Retinal pigment epithelial cell (primary cell): ENCODE measurements at places on chromosomes 16 and 17.

DNA sequence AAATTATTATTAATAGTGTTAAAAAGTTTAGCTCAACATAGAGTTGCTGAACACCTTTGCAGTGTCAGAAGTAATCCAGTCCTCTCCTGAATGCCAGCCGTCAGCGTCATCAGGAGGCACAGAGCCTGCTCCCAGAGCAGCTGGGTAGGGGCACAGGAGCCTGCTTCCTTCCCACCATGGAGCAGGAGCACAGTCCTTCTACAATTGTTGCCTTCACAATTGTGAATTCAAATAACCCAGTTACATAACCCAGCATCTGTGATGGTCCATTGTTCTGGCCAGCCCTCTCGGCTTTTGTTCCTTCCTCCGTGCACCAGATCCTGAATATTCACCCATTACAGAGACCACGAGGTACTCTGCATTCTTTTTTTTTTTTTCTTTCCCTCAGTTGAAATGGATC is 393.9 kb upstream of the MAF start:
- DNase-seq: no peak

DNA sequence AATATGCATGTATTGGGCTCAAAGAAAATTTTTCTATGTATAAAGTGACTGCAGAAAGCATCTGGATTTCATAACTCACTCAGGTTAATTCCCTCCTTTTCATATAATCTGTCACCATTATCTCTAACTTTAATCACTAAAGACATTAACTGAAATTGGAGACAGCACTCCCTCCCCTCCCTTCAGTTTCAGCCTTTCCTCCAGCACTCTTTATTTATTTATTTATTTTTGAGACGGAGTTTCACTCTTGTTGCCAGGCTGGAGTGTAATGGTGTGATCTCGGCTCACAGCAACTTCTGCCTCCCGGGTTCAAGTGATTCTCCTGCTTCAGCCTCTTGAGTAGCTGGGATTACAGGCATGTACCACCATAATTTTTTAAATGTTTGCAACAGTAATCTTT is 43.1 kb downstream of the CDH8 start:
- DNase-seq: no peak

DNA sequence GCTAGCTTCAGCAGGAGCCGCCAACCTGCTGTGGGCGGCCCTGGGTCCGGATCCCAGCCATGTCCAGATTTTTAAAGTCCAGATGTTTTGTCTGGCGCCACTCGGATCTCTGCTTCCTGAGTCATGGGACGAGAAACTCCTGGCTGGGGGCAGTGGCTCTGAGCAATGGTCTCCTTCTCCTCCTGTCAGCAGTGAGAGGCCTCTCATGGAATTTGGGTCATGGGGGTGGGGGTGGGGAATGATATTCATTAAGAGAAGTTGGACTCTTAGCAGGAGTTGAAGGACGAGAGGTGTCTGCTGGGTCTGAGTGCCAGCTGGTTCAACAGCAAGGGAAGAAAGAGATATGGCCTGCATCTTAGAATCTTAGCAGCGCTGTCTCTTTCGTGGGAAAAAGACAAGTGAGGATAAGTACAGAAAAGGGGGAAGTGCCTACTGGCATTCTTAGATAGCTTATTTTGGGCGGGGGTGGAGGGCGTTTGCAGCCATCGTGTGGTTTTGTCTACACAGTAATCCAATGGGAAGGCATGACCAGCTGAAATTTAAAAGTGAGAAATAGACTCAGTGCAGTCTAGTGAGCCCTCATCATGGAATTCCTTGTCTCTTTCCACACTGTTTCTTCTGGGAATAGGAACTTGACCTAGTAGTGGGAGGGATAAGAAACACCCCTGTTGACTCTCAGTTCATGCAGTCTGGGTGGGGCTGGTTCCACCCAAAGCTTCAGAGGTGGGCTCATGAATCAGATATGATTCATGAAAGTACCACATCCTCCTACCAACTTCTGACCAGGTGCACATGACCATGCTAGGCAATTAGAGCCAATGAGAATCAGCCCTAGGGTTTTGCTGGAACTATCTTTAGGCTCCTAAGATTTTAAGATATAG is 80.5 kb downstream of the MYH13 start:
- no peak for DNase-seq

GRCh38 chr17:70313086-70313852 is 143.9 kb downstream of the KCNJ2 start:
- DNase-seq: no peak

DNA sequence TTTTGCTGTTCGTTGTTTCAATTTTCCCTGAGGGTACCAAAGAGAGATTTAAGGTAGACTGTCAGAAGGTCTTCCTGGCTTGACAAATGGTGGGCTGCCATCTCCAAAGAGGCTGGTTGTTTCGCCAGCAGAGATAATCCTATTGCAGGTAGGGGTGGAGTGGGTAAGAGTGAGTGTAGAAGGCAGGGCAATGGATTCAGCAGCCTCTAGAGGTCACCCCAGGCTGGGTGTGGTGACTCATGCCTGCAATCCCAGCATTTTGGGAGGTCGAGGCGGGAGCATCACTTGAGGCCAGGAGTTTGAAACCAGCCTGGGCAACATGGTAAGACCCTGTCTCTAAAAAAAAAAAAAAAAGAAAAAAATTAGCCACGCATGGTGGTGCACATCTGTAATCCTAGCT is 34.6 kb downstream of the DCAKD start:
- DNase-seq: no peak

DNA sequence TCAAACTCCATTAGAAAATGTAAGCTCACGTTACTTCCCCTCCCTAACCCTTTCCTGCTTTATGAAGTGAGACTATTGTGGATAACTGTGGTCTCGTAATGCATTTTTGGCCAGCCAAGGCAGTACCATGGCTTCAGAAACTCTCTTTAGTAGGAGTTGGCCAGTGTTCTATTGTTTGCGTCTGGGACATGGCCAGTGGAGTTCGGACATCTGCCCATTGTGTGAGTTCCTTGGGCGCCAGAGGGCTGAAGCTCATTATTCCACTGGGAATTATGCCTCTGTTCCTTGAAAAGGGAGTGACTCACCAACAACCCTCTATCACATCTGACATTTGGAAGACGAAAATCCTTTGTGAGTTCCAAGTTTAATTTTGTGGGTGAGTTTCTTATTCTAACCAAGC is 319.5 kb upstream of the SOX9 start:
- DNase-seq: no peak

DNA sequence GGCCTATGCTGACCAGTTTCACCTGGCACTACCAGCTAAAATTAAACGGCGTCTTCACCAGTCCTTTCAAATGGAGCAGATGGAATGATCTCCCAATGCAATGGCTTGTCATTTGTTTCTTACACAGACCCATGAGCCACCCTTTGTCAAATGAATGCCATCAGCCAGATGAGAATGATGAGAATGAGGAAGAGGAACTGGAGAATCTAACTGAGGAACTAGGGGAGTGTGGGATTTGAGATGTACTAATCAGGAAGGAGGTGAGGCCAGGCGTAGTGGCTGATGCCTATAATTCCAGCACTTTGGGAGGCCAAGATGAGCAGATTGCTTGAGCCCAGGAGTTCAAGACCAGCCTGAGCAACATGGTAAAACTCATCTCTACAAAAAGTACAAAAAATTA is 116.4 kb downstream of the HS3ST3A1 start:
- DNase-seq: no peak

GRCh38 chr16:87177673-87178072 is 139.5 kb downstream of the C16orf95 start:
- no peak for DNase-seq

DNA sequence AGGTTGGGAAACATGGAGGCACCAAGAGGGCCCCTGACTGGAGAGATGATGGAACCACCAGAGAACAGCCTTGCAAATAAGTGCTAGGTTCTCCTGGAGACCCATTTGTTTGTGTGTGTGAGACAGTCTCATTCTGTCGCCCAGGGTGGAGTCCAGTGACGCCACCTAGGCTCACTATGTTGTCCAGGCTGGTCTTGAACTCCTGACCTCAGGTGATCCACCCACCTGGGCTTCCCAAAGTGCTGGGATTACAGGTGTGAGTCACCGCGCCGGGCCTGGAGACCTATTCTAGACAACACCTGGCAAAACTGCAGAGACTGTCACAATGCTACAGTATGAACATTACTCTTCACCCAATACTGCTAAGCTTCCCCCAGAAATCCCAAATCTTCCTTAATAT is 1.5 kb downstream of the NPLOC4 start:
- DNase-seq: no peak

- DNase-seq: no peak
Measured at GRCh38 chr17:54864070-54864469, 36.6 kb upstream of the TOM1L1 start.

- no peak for DNase-seq
Measured at GRCh38 chr17:16820979-16821543, 131.0 kb downstream of the CCDC144A start.

GRCh38 chr16:54931120-54932014 is 702 bp downstream of the IRX5 start:
- no peak for DNase-seq

- peak; percentile 29 for DNase-seq
Measured at GRCh38 chr17:36463916-36464764, 22.3 kb upstream of the ZNHIT3 start.

GRCh38 chr17:1471911-1472821 is 16.1 kb upstream of the CRK start:
- no peak for DNase-seq

GRCh38 chr17:66468241-66469087 is 166.1 kb downstream of the PRKCA start:
- no peak for DNase-seq

DNA sequence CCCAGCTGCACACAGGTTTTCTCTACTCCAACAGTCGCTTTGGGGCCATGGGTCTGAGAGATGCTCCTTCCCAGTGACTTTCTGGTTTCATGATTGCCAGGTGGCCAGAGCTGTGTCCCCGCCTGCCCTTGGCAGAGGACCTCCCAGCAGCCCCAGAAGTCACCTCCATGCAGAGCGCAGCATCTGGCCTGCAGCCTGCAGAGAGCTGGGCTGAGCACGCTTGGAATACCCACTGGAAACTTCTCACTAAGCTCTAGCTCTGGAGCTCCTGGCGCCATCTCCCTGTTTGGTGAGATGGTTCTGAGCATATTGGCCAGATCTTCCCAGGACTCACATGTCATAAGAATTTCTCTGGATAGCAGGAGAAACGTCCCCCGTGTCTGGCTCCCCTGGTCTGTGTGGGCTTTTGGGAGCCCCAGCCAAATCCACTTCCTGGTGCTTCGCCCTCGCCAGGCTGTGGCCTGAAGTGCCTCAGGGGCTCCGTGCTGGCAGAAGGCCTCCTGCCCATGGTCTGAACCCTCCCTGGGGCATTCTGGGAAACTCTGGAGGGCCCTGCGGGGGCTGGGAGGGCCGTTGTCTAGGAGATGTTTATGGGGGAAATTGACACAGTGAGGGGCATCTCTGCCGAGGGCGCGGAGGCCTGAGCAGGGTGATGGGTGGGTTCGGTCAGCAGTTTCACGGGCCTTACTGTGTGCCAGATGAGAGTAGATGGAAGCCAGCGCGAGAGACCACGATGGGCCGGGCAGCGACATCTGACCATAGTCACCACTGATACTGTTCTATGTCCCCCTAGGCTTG is 73.2 kb upstream of the CIBAR2 start:
- no peak for DNase-seq

- DNase-seq: no peak
Measured at GRCh38 chr16:2507665-2508064, 6.1 kb upstream of the ATP6V0C start.

DNA sequence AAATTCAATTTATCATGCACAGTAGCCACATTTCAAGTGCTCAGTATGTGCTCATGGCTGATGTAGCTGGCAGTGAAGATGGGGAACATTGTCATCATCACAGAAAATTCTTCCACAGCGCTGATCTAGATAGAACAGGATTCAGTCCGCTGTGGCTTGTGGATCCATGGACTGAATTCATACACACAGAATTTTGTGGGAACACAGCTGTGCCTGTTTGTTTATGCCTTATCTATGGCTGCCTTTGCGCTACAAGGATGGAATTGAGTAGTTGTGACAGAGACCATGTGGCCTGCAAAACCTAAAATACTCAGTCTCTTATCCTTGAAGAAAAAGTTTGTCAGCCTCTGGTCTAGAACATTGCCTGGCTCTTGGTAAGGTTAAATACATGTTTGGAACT is 128.4 kb downstream of the PRKCB start:
- no peak for DNase-seq

- DNase-seq: peak; percentile 12
Measured at GRCh38 chr17:56624309-56624708, 30.8 kb downstream of the NOG start.

DNA sequence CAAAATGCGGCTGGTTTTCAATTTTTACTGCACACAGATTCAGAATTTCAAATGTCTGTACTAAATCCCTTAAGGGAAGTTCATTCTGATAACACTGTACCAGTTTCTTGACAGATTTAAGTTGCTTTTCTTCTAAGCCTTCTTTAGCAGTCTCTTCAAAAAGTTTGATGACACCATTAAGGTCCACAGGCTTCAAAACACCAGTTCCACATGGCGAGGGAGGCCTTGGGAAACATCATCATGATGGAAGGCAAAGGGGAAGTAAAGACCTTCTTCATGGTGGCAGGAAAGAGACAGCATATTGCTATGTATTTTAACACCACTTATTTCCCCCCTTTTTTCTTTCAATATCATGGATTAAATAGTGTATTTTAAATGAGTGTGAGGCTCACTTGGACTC is 24.5 kb downstream of the NLRC5 start:
- DNase-seq: no peak

- DNase-seq: no peak
Measured at GRCh38 chr16:84059946-84060901, 17.6 kb upstream of the SLC38A8 start.

DNA sequence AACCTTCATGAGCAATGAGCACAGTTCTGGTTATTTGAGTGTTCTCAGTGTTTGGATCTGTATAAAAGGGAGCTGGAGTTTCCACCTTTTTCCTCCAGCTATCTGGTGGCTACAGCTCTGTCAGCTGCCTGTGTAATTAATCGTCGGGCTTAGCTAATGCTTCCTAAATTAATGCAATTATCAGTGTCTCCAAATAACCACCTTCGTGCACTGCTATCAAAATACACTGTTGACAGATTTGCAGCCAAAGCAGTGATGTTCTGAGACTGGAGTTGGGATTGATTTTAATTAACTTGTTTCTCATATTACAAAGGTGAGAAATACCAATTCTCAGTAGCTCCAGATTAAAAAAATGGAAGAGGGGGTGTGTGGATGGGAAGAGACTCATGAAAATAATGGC is 325.8 kb downstream of the CBLN1 start:
- DNase-seq: no peak

- no peak for DNase-seq
Measured at GRCh38 chr16:89173174-89173921, 1.8 kb downstream of the CDH15 start.

GRCh38 chr17:56912105-56912999 is 1.5 kb downstream of the TRIM25 start:
- DNase-seq: no peak

GRCh38 chr17:27549251-27549893 is 81.6 kb upstream of the LGALS9 start:
- DNase-seq: no peak

- no peak for DNase-seq
Measured at GRCh38 chr17:70989280-70989679, 819.9 kb downstream of the KCNJ2 start.

DNA sequence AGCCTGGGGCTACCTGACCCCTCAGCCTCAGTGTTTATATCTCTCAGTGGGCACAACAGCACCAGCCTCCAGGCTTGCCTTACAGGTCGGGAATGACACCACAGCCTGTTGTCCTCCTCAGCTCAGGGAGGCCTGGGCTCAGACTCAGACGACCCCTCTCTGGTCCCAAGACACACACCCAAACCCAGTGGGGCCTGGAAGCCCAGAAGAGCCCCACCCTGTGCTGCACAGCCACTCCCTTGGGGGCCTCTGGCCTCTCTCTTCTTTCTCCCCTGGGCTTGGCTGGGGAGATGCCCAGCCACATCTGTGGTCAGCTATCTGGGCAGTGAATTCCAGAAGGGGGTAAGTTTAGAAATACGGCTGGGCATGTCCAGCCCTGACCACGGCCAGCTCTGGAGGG is 2.4 kb downstream of the NATD1 start:
- no peak for DNase-seq
